Anterior cingulate cortex (tissue), 58 donors: ENCODE measurements at places on chromosomes 3 and 15.
A peak's percentile ranks its signal among the peaks of the same experiment; 100 is the strongest.

- no peak for DNase-seq
Observed at GRCh38 chr15:76340803-76341365, 4.3 kb downstream of the ISL2 start.

DNA sequence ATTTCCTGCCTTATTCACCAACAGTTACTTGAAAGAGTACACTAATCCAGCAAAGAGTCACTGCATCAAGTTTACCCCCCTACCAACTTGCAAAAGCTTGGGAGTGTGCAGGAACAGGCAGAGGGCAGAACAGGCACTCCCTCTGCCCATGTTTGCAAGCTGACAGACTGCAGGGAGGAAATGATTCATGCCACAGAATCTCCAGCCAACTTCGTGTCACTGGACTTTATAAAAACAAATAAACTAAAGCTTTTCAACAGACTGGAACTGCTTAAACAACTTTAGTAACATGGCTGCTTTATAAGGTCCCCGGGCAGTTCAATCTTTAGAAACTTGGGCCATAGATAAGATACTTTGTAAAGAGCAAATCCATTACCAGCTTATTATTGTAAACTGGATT lies 129.5 kb downstream of the THRB start:
- no peak for DNase-seq

- DNase-seq: no peak
Observed at GRCh38 chr3:103134023-103134724, 699.4 kb downstream of the ZPLD1 start.

DNA sequence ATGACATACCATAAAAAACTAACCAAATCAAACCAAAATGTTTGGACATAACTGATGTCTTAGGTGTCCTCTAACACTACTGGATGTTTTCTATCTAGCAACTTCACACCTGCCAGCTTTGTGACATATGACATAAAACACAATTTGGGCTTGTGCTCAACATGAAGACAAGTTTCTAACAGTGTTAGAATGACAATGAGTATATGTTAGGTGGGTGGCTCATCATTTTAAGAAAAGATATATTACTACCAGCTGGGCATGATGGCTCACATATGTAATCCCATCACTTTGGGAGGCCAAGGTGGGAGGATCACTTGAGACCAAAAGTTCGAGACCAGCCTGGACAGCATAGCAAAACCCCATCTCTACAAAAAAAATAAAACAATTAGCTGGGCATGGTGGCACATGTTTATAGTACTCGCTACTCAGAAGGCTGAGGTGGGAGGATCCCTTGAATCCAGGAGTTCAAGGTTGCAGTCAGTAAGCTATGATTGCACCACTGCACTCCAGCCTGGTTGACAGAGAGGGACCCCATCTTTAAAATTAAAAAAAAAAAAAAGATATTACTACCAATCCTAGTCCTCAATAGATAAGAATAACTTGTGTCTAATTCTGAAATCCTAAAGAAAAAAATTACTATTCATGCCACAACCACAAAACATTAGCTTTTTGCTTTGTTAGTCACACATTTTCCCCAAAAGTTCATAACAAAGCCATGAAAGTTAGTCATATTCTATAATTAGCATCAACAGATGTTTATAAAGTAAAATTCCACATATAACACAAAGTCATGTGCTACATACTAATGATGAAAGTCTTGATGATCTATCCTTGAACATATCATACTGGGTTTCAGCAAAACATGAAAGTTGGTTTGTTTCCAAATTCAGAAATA lies 59.9 kb downstream of the LRRFIP2 start:
- no peak for DNase-seq

DNA sequence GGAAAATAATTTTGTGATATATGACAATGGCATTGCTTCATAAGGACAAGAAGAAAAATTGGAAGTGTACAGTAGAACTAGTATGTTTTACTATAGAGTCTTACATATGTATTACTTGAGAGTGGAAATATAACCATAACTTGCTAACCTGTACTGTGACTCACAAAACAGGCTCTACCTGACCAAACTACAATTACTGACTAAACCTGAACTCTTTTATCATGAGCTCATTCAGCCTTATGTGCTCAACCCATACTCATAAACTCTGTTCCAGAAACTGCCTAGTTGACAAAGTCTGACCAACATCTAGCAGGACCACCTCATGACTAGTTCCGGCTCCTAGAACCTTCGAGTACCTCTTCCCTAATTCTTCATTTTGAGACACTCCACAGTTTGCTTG lies 6.3 kb downstream of the CDIN1 start:
- no peak for DNase-seq

- DNase-seq: no peak
Observed at GRCh38 chr3:174720717-174721116, 138.4 kb upstream of the NAALADL2 start.

GRCh38 chr15:89329329-89330084 lies 5.1 kb downstream of the POLG start:
- DNase-seq: no peak

- no peak for DNase-seq
Observed at GRCh38 chr3:108223928-108224327, 1.7 kb upstream of the IFT57 start.

GRCh38 chr15:62568702-62569101 lies 403.6 kb upstream of the C2CD4B start:
- no peak for DNase-seq

DNA sequence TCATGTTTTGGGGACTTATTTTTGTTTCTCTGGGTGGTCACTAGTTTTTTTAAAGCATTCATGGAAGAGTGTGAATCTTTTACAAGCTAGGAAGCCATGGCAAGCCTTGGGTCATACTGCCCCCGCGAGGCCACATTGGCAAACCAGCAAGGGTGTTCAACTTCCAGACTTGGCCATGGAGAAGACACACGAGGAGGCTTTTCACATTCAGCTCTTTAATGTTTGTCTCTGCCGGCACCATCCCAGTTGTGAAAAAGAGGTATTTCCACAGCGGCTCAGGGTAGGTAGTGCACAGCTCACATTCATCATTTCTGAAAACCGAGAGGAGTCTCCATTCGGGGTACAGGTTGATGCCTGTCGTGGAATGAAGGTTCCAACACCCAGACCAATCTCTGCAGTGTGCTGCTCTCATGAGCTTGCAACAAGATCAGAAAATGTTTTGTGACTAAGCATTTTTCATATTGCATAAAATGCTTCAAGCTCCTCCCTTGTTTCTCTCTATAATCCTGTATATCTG lies 7.7 kb downstream of the CCR5 start:
- peak; percentile 35 for DNase-seq

DNA sequence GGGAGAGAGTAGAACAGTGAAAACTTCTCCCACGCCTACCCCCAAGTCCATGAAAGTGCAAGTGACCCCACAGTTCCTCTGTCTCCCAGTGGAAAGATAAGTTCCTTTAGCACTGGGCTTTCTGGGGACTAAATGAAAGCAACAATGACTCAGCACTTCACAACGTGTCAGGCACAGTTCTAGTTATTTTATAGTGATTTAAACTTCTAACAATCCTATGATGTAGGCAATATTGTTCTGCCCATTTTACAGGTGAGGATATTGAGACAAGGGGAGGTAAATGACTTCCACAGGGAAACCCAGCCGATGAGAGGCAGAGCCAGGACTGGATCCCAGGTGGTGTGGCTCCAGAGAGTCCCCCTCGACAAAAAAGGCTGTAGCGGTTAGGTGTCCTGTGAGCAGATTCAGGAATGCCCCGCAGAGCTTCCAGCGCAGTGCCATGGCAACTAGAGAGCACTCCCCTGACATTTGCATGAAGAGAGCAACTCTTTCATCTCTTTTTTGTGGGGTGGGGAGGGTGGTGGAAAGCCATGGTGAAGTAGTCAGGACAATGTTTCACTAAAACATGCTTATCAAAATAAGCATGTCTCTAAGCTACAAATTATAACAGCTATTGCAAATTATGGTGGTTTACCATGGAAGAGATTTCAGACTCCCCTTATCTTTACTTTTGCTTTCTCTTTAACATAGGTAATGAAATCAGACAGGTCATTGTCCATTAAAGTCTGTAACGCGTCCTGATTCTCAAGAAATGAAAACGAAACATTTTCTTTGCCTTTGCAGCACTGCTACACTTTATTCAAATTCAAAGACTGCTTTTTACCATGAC lies 62.1 kb downstream of the NR2F2 start:
- DNase-seq: no peak

GRCh38 chr3:135897715-135898114 lies 67.8 kb upstream of the PPP2R3A start:
- DNase-seq: no peak

DNA sequence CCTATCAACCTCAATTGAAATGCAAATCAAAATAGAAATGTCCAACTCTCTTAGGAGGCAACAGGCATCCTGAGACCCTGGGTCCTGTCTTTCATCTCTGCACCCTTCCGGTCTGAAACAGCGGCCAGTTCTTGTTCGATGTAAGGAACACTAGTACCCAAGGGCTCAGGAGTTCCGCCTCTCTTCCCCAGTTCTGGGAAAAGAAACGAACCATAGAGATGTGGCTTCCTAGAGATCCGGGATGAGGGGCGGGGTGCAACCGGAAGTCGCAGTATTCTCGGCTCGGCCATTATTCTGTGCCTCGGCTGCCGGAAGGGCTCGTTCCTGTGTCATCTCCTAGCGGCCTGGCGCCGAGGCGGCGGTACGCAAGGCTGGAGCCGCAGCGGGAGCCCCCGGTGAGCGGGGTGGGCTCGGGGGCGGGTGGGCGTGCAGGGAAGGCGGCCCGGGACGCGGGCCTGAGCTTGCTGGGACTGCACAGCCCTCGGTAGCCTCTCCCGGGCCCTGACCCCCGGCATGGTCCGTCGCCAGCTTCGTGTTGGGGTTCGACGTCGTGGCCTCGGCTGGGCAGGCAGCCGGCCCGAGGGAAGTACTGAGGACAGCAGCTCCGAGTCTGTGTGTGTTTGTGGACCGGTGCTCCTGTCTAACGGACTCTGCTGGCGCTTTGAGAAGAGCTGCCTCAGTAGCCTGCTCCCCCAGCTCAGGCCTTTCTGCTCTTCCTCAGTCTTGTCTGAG lies at the start of gene ZNF197:
ZNF197 (plus strand) TSS at position 288 of the 732 bp plus-strand sequence. CDS start 4,119 bp downstream, outside the sequence.
- DNase-seq: peak; percentile 87

- no peak for DNase-seq
Observed at GRCh38 chr15:51672155-51672687, 9.1 kb upstream of the SCG3 start.

GRCh38 chr3:73739791-73740453 lies 115.2 kb upstream of the PDZRN3 start:
- no peak for DNase-seq

- no peak for DNase-seq
Observed at GRCh38 chr3:9420850-9421549, 23.6 kb downstream of the SETD5 start.

- no peak for DNase-seq
Observed at GRCh38 chr3:72373139-72373538, 475.1 kb downstream of the SHQ1 start.

- no peak for DNase-seq
Observed at GRCh38 chr3:120028271-120029047, 65.8 kb downstream of the GSK3B start.

DNA sequence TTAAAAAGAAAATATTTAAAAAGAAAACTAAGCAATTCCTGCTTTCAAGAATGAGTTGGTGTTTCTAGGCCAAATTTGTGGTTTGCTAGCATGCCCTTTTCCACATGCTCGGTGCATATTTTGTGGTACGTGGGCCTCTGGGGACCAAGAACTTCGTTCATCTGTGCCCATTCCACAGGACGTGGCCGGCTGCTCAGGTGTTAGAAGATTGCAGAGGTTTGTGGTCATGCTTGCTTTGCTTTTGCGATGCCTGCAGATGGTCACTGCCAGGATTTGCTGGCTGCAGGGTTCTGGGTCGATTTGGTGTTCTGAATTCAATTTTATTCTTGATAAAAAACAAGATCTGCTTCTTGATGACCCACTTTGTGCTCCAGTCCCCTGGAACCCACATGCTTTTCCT lies 7.5 kb downstream of the PSTPIP1 start:
- no peak for DNase-seq

DNA sequence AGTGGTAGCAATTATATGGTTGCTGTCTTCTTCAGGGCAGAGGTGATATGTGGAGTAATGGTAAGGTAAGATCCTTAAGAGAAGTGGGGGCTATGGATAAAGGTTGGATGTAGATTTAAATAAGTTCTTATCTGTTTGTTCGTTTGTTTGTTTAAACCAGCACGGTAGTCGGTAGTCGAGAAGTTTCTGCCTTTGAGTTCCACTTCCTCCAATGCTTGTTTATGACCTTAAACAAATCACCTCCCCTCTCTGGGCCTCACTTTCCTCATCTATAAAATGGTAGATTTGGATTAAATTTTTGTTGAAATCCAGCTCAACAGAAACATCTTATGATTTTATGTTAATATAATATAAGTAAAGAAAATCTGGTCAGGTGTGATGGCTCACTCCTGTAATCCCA lies 11.8 kb downstream of the DAPK2 start:
- DNase-seq: no peak

- DNase-seq: no peak
Observed at GRCh38 chr3:155188031-155188430, 105.5 kb downstream of the STRIT1 start.

DNA sequence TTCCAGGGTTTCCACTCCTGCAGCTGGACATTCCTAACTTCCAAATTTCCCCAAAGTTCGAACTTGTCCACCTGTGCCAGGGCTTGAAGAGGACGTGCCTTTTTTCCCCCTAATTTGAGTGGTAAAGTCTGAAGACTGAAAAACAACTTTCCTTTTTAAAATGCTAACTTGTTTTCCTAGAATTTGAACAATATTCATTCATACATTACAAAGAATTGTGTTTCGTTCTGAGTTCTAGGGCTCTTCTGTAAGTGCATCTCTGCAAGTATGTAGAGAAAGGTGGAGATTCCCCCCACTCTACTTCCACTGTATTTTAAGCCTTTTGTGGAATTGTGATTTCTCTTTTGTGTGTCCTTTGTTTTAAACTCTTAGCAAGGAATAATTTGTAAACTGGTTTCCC lies 9.4 kb downstream of the DPH3 start:
- DNase-seq: no peak

DNA sequence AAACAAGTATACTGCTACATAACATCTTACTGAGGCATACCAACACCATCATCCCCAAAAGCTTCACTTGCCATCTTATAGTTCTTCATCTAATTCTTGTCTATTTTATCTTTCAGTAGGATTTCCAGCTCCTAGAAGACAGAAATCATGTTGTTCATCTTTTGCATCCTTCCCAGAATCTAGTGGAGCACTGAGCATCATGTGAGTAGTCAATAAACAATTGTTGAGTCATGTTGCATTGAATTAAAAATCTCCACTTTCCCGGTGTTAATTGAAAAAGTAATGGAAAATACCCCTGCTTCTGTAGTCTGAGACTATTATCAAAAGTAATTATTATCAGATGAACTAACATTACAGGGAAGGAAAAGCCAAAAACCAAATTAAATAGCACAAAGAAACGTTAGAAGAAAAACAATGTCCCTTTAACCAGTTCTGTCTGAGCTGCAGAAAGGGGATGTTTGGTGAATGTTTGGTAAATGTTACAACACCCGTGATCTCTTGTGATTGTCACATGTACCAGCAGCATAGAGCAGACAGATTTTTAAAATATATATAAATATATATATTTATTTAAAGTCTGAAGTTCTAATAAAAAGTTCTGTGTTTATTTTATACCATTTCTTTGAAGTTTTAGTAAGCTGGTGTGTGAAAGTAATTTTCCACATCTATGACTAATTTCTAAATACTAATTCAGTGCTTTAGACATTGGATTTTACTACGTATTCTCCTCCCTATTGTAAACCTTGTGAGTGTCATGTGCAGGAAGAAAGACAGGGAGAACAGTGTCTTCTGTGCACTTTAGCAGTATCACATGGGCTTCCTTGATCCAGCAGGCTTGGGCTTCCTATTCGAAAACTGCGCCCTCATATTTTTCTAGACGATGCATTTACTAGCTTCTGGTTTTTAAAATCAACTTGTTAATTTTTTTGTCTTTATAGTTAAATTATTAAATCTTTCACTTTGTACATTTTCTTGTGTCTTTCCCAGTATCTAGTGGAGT lies 85.6 kb downstream of the RAP2B start:
- DNase-seq: no peak

GRCh38 chr3:148707601-148708380 lies 10.1 kb downstream of the AGTR1 start:
- no peak for DNase-seq
